ENCODE measurements at places on chromosomes 3 and 15.
A peak's percentile ranks its signal among the peaks of the same experiment; 100 is the strongest.

GRCh38 chr15:33963831-33964664, 4.2 kb upstream of the CHRM5 start:
- DNase-seq, result no peak

DNA sequence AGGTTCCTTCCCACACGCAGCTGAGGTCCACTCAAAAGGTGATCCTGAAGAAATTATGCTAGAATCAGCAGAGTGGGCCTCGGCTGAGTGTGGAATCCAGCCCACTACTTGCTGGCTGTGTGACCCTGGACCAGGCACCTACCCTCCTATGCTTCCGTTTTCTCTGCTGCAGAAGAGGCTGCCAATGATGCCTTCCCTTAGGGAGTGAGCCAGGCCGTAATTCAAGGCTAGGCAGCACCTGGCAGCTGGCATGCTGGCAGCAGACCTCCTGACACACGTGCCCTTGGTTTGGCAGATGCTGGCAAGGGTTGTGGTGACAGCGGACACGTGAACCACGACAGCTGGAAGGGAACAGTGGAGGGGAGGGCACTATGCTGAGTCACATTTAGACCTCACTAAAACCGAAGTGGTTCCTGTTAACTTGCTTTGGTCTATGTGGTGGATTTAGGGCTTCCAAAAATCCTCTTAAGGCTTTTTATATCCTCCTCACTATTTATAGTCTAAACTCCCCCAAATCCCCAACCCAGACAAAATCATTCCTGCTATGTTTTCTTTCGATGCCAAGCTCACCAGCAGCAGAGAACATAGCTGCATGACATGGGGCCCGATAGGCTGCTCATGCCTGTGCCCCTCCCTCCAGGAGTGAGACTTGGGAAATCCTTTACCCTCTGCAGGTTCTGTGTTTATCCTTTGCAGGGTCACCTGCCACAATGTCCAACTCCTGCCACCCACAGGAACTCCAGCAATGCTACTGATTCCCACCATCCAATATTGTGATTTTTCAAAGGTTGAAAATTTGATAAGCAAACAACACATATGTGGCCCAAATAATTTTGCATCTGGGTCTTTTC, 10.6 kb upstream of the PCSK6 start:
- DNase-seq, result no peak

DNA sequence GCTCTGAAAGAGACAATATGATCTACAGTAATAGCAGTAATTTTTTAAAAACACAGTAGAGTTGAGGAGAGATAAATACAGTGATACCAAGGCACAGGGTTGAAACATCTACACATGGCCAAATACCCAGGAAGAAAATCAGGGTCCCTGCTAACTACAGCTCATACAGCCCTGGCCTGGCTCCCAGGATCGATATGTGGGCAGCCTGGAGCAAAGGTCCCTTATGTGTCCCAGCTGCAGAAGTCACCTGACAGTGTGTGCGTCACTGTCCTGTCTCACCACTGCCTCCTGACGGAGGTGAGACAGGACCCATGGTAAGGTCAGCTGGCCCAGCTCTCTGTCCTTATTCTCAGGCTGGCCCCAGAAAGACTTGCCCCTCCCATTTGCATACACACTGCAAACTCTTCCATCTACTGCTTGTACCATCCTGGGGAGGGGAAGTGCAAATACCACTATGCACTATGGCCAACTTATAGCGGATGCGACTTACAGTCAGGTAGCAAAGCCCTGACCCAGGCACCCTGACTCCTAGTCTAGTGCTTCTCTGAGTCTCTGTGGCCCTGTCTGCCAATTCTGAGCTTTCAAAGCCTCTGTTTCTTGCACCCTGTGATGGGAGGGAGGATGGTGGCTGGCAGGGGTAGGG, 22.0 kb upstream of the BCL2L10 start:
- no peak for DNase-seq

GRCh38 chr3:159322322-159322939, 520.6 kb downstream of the MFSD1 start:
- DNase-seq, result peak; percentile 1

GRCh38 chr15:52303093-52303772, 7.6 kb upstream of the MYO5C start:
- DNase-seq, result no peak

DNA sequence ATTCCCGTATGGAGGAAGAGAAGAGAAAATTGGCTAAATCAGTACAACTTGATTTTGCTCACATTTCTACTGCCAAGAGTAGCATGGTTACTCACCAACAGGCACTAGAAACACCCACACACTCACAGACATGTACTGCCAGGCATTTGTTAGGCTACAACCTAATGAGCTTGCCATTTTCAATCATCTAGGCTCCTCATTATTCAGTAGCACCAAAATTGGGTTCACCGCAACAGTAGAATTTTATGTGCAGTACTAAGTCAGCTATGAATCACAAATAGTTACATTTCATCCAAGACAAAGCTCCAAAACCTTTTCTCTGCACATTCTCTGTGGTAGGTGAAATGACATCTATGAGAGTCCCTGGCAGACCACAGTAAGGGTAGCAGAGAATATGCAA, 15.0 kb upstream of the THUMPD3 start:
- DNase-seq, result no peak

DNA sequence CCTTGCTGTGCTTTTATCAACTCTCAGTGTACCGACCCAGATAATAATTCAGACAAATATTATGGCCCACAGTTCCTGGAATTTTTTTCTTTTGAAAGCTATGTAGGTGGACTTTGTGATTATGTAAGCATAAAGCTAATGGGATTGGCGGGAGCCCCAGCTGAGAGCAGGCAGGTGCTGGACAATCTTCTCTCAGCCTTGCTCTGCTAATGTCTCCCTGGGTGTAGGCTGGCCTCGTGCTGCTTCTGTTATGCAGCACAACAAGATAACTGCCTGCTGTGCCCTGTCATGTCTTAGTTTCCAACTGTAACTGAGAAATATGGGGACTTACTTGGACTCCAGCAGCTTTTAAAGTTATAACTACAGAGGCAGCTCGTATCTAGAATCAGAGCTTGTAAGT, 415.0 kb downstream of the PDCD6IP start:
- DNase-seq, result no peak

GRCh38 chr3:175193815-175194518, 334.8 kb downstream of the NAALADL2 start:
- DNase-seq, result no peak

DNA sequence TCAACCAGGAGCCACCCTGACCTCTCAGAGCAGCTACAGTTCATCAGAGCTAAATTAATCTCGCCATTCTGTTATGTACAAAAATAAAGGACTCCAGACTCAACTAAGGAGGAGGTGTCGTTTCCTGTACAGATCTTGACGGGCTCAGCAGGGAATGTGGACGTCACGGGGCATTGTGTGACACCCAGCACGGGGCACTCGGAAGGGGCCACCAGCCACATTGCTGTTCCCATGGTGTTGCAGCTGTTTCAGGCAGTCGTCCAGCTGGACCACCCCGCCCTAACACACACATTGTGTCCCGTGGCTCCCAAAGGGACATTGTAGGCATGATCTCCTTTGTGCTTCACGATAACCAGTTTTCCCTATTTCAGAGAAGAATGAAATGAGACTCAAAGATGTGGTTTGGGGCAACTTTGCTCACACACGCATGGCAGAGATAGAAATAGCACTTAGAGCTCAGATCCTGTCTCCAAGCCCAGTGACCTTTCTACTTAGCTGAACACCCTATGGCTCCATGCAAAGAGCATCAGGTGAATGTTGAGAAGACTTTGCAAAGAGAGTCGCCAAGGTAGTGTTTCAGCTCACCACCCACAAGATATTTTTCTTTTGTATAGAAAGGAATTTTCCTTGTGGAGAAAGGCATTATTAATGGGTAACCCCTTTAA, 5.5 kb downstream of the SSUH2 start:
- DNase-seq, result no peak

GRCh38 chr3:114640126-114640525, 346.3 kb downstream of the TIGIT start:
- no peak for DNase-seq

DNA sequence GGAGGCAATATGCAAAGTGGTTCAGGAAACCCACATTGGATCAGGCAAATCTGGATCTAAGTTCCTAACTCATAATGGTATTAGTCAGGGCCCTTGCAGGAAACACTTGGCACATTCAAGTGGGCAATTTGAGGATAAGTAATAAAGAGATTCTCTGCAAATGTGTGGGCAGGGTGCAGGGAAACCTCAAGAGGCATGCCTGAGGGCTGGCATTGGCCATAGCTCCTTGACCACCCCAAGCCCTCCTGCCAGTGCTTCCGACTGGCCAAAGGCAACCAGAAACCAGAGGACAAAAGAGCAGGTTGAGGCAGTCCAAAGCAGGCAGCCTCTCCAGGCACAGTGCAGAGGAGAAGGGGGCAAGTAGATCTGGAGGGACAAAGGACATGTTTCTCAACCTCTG, 130.8 kb upstream of the SNTN start:
- no peak for DNase-seq

- no peak for DNase-seq
Observed at GRCh38 chr15:89091627-89092220, 3.5 kb downstream of the ABHD2 start.

DNA sequence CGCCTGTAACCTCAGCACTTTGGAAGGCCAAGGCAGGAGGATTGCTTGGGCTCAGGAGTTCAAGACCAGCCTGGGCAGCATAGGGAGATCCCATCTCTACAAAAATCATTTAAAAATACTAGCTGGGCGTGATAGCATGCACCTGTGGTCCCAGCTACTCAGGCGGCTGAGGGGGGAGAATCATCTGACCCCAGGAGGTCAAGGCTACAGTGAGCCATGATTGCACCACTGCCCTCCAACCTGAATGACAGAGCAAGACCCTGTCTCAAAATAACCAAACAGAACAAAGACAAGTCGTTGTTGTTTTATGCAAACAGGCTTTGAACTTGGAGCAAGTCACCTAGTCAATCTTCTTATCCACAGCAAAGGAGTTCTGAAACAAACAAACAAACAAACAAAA, 82.0 kb upstream of the AKAP13 start:
- no peak for DNase-seq

DNA sequence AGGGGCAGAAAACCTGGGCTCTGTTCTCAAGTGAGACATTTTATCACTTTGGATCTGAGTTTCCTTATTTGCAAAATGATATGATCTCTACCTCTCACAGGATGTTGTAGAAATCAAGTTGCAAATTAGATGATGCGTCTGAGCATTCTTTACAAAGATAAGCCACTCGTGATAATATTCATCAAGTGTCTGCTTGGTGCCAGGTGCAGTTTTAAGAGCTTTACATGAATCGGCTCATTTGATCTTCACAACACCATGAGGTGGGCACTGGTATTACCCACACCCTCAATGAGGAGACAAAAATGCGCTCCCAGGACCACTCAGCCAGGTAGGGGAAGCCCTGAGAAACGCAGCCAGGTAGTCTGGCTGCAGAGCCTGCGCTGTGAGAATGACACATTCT, 59.1 kb upstream of the CA12 start:
- DNase-seq, result no peak

DNA sequence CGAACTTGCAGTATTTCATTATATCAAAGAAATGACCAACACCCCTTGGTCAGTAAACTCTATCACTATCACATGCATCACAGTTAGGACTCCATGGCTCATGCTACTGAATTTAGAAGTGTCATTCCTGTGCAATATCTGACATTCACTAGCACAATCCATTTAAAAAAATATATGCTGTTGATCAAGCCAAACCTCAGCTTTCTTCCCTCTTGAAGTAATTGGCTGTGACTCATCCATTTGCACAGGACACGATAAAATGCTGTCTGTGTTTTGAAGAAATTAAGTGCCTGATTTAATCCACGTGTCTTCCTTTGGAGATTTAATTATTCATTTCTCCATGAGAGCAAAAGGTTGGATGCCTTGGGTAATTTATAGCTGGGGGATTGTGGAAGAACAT, 38.9 kb downstream of the CPNE4 start:
- DNase-seq, result no peak

DNA sequence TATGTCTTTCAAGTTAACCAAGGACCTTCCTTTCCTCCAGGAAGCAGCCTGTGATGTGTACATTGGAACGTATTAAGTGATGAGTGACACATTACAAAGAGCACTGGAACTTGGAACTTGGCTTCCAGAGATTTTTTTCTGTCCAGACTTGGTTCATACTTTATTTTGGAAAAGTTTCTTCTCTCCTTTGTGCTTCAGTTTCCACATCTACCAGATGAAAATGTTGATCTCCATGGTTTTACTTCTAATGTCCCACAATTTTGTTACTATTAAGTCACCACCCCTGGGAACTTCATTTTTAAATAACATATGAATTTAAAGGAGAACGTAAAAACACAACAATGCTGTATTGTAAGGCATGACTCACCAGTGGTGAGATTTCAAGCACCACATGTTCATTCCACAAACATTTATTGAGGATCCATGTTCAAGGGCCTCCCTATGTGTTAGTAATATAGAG, 290.7 kb upstream of the LMCD1 start:
- DNase-seq, result no peak

DNA sequence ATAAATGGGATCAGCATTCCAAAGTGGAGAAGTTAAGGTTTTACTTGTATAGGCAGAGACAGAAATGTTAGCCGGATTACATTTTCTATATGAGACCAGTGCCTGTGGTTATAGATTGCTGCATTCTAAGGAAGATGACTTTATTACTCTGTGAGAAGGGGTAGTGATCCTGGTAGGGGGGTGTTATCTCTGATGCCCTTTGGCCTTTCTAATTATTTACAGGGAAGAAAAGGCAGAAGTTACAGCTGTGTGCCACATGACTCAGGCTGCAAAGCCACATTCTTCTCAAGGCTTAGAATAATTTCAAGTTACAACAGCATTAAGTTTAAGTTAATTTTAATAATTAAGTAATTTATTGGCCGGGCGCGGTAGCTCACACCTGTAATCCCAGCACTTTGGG, 2.2 kb upstream of the TMC3 start:
- no peak for DNase-seq

GRCh38 chr3:8970971-8971589, 7.8 kb upstream of the RAD18 start:
- peak; percentile 63 for DNase-seq

DNA sequence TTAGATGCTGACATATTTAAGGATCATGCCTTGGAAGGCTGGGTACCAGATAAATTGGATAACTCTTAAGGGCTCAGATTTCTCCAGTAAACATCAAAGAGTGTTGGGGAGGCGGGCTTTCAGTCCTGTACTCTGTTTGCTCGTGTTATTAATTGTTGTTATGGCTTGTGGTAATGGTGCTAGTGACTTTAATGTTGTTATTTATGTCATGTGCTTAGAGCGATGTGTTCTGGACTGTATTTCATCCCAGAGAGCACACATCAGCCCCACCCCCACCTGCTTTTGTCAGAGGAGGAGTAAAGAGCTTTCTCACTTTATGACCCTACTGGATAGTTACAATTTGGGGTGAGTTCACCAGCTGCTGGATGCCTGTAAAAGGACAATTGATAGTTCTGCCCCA, 386.3 kb downstream of the EPHB1 start:
- DNase-seq, result no peak

GRCh38 chr3:177596248-177596815, 399.1 kb upstream of the TBL1XR1 start:
- DNase-seq, result no peak

DNA sequence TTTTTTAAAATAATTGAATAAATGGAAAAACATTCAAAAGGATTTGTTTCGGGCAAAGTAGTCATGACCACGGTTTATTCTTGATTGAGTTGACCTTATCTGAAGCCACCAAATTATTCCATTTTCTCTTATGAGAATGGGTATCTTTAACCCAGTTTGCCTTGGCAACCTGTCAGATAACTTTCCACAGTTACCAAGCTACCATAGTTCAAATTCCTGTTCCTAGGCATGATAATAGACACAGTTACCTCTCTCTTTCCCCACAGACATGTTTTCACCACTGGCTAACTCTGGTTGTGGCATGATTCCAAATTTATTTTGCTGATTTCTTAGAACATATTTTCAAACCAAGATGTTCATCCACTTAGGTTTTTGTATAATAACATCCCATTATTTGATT, 84.9 kb downstream of the NECTIN3 start:
- no peak for DNase-seq
